HepG2 (cell line): ENCODE measurements at places on chromosomes 7 and 10.

DNA sequence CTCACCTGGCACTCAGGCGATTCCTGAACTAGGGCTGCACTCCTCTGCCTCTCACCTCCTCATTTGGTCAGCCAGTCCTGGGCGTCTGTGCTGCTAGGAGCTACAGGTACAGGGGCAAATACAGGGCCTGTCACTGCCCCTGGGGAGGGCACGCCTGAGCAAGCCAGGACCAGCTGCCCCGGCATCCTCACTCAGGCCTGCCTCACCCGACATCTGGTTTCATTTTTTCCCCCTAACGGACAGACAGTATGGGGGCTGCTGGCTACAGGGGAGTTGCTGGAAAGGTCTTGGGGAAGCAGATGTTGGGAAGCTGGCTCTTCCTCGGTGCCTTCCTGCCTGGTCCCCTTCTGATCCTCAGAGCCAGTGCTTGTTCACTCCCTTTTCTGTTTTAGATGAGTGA is 77.3 kb upstream of the PPIF start:
- DNase-seq: no peak

GRCh38 chr7:110502888-110503465 is 588.0 kb upstream of the LRRN3 start:
- DNase-seq: no peak

GRCh38 chr7:601595-602340 is 82.1 kb upstream of the PDGFA start:
- DNase-seq: no peak

DNA sequence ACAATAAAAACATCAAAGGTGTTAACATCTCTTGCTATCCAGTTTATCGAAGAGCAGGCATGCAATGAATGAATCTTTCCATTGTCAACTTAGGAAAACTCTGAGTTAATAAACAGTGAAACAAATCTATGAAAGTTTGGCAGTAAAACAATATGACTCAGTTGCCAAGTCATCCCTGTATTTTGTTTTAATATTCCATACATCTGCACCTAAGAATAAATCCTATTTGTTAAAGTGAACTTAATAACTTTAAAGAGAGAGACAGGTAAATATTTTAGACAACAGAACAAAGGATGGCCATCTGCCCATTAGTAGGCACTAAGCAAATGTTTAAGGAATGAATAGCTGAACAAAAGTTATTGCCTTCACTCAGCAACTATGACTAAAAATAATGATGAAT is 700.5 kb upstream of the CELF2 start:
- DNase-seq: no peak

DNA sequence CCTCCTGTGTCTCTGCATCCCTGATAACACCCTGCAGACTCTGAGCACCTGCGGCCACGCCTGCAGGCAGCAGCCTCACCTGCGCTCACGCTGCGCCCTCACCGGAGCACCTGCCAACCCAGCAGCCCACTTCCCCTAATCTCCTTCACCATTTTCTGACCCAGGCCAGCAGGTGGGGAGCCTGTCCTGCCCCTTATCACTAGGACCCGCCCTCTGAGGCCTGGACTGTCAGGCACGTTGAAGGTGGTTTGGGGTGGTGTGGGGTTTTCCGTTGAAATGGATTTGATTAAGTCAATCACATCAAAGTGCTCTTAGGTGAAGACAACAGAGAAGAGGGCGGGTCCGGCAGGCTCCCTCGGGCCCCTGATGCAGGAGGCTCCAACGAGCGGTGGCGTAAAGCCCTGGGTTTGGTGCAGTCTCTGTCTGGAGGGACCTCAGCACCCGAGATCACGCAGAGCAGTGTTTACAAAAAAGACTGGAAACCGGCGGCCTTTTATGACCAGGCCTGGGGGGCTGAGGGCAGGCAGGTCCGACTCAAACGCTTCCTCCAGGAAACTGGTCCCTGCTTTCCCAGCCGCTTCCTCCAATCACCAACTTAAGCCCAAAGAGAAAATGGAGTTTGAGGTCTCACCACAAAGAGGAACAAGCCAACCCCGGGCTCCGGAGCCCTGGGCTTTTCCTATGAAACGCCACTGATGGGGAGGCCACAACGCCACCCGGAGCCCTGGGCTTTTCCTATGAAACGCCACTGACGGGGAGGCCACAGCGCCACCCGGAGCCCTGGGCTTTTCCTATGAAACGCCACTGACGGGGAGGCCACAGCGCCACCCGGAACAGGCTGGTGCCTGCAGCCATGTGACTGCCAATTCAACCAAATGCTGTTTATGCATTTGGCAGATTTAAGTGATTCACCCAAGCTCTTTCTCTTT is 45.5 kb downstream of the DPYSL4 start:
- no peak for DNase-seq

DNA sequence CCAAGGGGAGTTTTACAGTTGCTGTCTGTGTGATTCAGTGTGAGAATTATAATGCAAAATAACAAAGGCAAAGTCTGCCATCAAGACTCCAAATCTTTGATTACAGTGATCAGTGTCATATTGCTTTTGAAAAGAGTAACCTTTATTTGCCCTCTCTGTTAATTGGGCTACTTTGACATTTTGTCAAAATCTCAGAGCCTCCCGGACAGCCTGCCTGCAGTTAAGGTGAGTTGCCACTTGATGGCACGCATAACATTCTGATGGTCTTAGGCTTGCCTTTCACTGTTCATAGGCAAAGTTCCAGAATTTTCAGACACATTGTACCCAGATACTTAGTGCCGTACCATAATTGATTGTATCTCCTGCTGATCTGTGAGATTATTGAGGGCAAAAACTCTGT is 253.5 kb downstream of the ABCA13 start:
- DNase-seq: peak; percentile 23
